ELF-1 (cell line): ENCODE measurements at places on chromosomes 6 and 20.

DNA sequence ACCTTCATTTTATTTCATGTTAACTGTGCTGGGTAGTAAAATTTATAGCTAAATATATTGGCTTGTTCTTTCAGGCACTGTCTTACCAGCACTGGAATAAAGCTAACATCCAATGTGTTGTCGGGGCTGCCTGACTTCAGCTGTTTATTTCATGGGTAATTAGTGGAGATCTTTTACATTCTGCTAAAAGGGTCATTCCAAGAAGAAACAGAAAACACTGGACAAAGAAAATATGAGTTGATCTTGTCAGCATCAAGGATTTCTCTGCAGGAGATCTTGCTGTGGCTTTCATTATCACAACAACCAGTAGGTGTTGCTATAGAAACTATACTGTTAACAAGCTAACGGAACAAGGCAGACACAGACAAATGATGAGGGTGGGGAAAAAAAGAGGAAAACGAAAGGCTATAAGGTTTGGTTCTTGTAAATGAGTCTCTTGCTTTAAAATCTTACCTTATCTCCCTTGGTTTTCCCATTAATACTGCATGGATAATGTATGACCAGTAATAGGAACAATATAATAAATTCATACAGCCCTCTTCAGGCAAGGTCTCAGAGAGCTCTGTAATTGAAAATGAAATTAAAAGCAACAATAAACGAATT, 206.8 kb downstream of the SIM1 start:
- no peak for DNase-seq

DNA sequence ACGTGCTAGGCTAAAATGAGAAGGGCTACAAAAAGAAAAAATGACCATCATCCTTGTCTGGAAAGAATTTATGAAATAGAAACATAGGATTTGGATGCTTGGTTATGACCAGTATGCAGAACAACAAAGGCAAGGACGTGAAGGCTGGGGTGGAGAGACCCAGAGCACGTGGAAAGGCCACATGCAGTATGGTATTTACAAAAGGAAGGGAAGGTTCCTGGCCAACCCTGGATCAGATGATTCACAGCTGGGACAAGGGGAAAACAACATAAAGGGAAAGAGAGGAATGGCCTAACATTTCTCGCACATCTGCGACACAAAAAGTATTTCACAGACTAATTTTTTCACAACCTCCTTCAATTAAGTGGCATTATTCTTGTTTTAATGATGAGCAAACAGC, 8.2 kb downstream of the STX7 start:
- DNase-seq = no peak

DNA sequence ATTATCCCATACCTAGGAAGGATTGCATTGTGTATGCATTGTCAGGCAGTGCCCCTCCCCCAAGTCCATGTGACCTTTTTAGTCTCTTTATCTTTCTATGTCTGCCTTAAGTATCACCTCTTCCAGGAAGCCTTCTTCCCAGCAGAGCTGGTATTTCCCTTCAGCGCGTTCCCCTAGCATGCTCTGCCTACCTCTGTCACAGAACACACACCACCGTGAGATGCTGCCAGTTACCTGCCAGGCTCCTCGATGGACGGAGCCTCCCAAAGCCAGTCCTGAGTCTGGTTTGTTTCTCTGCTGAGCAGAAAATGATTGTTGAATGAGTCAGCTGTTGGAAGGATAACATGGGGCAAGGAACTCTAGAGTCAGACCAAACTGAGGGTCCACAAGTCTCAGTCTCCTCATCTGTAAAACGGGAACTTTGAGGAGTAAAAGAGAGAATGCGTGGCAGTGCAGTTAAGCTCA, 11.3 kb upstream of the ZNF335 start:
- peak; percentile 42 for DNase-seq

- DNase-seq = no peak
These were observed 111.8 kb downstream of the PLCB4 start for GRCh38 chr20:9180481-9181257.

- peak; percentile 48 for DNase-seq
These were observed 121.4 kb downstream of the REV3L start for GRCh38 chr6:111361648-111362047.

GRCh38 chr6:136592930-136593673, 42.9 kb upstream of the MAP7 start:
- no peak for DNase-seq

DNA sequence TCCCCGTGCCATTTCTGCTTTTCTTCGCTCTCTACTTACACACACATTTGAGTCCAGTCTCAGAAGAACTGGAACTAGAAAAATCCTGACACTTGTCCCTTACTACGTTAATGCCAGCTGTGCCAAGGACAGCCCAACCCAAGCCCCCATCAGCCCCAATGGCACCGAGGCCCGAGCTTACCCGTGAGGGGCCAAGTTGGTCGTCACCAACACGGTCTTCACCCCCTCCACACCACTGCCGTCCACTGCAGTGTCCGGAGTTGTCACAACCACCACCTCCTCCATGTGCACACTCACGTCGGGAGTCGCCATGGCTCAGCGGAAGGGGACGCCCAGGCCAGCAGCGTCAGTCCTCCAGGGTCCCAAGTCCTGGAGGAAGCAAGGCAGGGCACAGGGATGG, 7.8 kb downstream of the GMEB2 start:
- DNase-seq = no peak

DNA sequence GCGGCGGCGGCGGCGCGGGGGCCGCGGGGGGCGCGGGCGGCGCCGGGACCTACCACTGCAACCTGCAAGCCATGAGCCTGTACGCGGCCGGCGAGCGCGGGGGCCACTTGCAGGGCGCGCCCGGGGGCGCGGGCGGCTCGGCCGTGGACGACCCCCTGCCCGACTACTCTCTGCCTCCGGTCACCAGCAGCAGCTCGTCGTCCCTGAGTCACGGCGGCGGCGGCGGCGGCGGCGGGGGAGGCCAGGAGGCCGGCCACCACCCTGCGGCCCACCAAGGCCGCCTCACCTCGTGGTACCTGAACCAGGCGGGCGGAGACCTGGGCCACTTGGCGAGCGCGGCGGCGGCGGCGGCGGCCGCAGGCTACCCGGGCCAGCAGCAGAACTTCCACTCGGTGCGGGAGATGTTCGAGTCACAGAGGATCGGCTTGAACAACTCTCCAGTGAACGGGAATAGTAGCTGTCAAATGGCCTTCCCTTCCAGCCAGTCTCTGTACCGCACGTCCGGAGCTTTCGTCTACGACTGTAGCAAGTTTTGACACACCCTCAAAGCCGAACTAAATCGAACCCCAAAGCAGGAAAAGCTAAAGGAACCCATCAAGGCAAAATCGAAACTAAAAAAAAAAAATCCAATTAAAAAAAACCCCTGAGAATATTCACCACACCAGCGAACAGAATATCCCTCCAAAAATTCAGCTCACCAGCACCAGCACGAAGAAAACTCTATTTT, 2.0 kb downstream of the FOXC1 start:
- DNase-seq = peak; percentile 56

DNA sequence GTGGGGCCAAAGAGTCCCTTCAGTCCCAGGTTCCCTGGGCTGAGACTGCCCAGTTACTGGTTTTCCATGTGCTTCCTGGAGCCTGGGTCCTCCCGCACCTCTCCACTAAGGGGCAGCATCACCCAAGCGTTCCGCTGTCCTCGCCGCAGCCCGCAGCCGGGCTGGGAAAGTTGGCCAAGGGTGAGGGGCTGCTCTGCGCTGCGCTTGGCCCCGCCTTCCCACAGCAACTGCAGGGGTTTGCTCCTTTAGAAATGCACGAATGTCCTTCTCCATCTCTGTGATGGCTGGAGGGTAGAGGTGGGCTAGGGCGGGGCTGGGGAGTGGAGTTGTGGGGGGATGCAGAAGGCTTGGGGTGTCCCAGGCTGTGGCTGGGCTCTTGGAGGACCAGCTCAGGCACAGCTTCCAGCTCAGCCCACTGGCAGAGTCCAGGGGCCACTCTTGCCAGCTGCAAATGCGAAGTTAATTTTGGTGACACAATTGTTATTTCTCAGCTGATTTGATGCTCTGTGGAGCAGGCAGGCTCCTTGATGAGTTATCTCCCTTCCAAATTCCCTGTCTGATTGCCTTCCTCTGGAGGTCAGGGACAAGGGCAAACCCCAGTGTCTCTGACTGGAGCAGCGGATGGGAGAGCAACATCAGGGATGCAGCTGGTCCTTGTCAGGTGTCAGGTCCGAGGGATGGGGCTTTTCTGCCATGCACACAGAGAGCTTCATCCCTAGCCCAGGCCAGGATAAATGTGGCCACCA, 63.2 kb downstream of the NOL4L start:
- DNase-seq = peak; percentile 91

DNA sequence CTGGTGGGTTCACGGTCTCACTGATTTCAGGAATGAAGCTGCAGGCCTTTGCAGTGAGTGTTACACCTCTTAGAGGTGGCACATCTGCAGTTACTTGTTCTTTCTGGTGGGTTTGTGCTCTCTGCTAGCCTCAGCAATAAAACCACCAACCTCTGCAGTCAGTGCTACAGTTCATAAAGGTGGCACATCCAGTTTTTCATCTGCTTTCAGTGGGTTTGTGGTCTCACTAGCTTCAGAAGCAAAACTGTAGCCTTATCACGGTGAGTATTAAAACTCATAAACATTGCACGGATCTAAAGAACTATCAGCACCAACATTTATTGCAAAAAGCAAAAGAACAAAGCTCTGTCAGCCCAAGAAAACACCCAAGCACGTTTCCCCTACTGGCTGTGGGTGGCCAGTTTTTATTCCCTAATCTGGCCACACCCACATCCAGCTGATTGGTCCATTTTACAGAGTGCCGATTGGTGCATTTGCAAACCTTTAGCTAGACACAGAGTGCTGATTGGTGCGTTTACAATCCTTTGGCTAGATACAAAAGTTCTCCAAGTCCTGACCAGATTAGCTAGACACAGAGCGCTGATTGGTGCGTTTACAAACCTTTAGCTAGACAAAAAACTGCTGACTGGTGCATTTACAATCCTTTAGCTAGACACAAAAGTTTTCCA, 3.4 kb upstream of the TMEM14C start:
- no peak for DNase-seq

DNA sequence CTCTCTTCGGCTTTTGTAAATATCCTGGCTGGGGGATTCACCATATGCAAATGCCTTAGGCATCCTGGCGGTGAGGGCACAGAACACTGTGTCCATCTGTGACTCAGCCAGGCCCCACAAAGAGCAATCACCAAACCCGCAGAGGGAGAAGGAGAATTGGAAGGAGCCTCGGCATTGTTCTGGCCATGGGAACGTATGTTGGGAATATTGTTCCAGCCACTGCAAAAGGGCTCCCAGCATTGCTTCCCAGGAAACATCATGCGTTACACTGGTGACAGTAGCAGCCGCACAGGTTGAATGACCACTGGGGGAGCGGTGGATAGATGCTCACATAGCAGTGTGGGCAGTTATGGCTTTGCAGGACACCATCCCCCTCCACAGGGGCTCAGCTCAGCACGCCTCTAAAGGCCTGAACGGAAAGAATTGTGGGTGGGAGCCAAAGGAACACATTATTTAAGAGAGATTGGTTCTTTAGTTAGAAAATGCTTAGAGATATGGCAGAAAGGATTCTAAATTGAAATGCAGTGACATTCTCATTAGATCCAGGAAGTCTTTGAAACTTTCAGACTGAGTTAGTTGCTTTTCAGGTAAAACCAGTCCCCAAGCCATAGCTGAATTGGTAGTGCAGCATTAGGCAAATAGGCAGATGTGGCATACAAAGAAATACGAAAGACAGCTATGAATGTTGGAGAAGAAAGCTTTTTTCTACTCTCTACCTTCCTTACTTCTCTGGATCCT, 104.3 kb downstream of the RNF144B start:
- peak; percentile 32 for DNase-seq

DNA sequence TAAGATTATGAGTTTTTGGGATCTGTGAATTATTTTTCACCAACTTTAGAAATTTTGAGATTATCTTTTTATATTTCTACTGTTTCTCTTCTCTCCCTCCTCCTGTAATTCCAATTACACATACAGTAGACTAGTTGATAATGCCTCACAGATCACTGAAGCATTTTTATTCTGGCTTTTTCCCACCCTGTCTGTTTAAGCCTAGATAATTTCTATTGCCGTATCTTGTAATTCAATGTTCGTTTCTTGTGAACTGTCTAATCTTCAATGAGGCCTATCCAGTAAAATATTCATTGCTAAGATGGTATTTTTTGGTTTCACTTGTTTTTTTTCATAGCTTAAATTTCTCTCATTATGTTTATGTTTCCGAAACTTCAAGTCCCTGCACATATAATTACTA, 12.0 kb downstream of the MDN1 start:
- no peak for DNase-seq

- DNase-seq = no peak
These were observed 87.3 kb downstream of the PPP1R14C start for GRCh38 chr6:150230164-150230561.

DNA sequence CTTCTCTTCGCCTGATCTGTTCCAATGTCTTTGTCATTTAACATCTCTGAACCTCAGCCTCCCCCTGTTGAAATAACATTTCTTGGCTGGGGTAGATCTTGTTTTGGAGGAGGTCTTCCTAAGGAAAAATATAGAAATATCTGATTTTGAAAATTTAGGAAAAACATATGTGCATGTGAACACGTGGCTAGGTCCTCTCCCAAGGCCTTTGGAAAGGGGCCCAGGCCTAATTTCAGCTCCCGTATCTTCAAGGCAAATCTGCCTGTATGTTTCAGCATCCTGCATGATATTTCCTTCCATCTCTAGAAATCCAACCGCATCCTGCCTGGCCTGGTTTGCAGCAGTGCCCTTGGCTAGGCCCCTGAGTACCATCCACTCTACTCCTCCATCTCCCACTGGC, 261.2 kb downstream of the PHACTR1 start:
- no peak for DNase-seq

DNA sequence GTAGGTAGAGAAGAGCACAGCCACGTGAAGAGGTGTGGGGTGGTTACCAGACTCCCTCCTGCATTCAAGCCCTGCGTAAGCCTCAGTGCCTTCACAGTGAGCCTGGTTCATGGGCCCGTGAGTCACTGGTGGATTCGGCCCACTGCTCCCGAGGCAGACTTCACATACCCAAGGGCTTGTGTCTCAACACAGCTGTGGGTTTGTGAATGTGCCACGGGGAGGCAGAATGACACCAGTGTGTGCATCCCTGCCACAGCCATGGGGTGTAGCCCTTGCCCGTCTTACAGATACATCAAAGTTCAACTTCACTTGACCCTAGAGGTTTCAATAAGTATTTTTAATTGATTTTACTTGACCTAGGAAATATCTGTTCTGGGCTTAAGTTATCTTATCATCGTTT, 108.5 kb downstream of the MAP3K4 start:
- no peak for DNase-seq

DNA sequence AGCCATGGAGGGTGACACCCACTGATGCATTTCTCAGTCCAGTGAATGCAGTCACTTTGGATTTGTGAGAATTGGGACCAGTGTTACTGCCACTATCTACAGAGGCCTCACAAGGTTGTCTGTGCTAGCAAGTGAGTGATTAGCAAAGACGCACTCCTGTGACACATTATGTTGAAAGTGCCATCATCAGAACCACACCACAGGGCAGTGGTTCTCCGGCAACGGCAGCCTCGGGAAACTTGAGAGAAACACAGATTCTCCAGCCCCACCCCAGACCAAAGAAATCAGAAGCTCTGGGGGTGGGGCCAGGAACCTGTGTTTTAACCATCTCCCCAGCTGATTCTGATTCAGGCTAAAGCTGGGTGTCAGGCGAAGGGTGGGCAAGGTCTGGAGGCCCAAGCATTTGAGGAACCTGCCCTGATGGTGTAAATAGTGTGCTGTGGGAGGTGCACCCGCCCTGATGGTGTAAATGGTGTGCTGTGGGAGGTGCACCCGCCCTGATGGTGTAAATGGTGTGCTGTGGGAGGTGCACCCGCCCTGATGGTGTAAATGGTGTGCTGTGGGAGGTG, 39.9 kb downstream of the TMEM242 start:
- no peak for DNase-seq
